ENCODE measurements at places on chromosomes 16 and 17.

GRCh38 chr16:3065069-3065741 lies at the start of gene IL32:
Gene IL32 (plus strand): TSS chr16:3065640. CDS start chr16:3065812, 172 bp downstream.
- DNase-seq = peak; percentile 76

- no peak for DNase-seq
These were observed 9.7 kb upstream of the NKD1 start for GRCh38 chr16:50538411-50539052.

GRCh38 chr17:54482843-54483242 lies 417.8 kb upstream of the TOM1L1 start:
- no peak for DNase-seq

DNA sequence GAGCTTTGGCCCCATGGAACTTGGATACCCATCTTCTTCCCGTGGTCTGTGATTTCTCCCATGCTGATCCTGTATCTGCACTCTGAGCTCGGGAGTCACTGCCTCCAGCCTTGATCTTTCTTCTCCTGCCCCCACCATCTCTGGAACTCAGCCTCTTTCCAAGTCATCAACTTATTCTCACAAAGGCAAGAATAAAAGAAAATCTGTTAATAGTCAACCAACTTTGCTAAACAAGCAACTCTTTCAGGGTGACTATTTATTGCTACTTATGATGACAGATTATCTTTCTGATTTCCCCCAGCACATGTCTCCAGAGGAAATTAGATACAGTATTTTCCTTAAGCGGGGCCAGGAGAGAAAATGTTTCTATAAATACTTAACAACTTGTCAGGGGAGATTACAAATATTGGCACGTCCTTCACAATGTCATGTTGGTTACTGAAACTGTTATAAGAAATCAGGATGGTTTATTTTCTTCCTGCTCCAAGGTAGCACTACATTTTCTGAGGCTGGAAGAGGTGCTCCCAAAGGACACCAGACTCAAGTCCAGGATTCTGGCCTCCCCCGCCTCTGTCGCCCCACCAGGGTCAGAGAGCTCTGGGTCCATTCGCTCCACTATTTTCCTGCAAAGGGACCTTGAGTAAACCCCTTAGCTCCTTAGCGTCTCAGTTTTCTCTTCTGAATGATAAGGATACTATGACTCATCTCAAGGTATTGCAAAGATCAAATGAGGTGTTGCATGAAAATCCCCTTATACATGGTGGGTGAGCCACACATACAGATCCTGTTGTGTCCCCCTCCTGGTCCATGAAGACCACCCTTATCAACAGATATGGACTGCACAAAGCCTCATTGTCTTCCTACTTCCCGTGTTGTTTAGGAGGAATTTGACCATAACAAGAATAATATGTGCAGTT lies 205.2 kb upstream of the WSCD1 start:
- DNase-seq = no peak

DNA sequence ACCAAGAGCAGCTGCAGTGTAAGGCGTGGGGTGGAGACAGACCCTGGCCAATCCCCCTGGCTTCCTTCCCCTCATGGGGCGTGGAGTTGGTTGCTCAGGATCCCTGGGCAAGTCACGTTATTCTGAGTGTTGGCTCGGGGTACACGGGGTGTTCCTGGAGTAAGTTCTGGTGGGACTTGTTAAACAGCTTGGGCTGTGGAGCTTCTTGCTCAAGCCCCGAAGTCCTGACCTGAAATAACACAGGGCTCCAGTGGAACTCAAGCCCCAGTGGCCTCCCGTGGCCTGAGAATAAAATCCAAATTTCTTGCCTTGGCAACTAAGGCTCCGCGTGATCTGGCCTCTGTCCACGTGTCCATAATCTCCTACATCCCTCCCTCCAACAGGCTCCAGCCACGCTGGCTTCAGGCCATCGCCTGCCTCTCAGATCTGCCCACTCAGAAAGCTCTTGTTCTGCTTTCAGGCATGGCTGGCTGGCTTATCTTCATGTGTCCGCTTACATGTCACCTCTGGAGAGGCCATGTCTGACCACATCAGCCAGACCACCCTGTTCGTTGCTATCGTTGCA lies 49.3 kb upstream of the BCO1 start:
- no peak for DNase-seq

GRCh38 chr17:68452724-68453290 lies 4.5 kb downstream of the WIPI1 start:
- DNase-seq = no peak

- DNase-seq = no peak
These were observed 44.1 kb downstream of the RBBP6 start for GRCh38 chr16:24583494-24583893.

- DNase-seq = no peak
These were observed 29.2 kb downstream of the RAP1GAP2 start for GRCh38 chr17:2825253-2825970.

DNA sequence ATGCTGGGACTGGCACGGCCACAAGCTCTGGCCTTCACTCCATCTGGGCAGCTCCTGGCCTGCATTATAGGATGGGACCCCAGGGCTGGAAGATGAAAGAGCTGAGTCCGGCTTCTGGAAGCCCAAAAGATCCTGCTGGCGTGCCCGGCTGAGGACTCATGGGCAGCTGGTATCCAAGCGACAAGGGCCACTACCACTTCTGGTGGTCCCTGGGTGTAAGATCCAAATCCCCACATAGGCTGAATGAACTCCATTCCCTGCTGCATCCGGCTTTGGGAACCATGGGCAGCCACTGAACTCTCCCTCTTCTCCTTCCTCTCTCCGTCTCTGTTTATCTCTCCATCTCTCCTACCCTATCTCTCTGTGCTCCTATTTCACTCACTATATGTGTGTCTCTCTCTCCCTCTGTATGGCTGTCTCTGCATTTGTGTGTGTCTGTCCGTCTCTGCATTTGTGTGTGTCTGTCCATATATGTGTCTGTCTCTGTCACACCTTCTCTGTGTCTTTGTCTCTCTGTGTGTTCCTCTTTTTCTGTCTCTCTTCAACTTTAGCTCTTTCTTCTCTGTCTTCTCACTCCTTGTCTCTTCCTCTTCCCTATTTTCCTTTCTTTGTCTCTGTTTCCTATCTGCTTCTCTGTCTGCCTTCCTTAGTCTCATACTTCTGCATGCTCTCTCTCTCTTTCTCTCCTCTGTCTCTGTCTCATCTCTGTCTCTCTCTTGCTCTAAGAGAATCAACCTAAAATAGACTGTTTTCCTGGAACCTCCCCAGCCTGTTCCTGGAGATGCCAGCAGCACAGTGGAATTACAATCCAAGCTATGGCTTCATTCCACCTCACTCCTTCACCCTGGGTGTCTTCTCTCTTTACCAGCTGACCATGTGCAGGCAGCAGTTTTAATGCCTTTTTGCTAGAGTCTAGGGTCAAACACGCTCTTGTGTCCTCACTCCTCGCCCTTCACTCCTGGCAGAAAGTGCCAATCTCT lies 60.4 kb upstream of the IRX6 start:
- DNase-seq = no peak

DNA sequence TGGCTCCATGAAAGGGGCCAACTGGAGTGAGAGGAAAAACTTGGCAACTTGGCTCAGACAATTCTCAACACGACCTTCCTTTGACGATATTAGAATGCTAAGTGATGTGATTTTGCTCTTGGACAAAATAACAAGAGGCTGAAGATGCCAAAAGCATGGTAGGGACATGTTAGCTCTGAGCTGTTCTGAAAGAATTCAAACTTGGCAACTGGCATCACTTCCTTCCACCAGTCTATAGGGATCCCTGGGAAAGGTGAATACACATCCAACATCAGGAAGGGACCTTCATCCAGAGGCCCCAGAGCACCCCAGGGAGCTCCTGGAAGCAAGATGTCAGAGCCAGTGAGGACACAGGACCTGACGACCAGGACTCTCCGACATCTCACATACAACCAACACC lies 4.3 kb downstream of the KRT37 start:
- no peak for DNase-seq

GRCh38 chr17:17681744-17682292 lies 560 bp downstream of the RAI1 start:
- no peak for DNase-seq

GRCh38 chr17:81196505-81197408 lies 26.0 kb downstream of the CEP131 start:
- no peak for DNase-seq

DNA sequence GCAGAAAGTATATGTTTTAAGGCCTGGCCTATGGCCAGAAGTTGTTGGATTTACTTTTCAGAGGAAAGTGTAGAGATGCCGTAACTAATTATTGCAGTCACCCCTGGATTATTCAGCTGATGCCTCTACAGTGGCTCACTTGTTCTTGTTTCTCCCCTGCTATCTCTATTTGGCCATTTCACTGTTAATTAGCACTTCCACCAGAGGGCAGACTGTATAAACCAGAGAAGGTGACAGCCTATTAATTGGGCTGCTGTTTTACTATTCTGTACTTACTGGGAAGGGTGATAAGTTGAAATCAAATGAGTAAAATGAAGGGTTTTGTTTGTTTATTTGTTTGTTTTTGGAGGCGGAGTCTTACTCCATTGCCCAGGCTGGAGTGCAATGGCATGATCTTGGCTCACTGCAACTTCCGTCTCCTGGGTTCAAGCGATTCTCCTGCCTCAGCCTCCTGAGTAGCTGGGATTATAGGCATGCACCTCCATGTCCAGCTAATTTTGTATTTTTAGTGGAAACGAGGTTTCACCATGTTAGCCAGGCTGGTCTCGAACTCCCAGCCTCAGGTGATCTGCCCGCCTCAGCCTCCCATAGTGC lies 66.0 kb downstream of the CDK12 start:
- DNase-seq = no peak

- DNase-seq = peak; percentile 11
These were observed 16.0 kb downstream of the NDUFAF8 start for GRCh38 chr17:81254955-81255717.

DNA sequence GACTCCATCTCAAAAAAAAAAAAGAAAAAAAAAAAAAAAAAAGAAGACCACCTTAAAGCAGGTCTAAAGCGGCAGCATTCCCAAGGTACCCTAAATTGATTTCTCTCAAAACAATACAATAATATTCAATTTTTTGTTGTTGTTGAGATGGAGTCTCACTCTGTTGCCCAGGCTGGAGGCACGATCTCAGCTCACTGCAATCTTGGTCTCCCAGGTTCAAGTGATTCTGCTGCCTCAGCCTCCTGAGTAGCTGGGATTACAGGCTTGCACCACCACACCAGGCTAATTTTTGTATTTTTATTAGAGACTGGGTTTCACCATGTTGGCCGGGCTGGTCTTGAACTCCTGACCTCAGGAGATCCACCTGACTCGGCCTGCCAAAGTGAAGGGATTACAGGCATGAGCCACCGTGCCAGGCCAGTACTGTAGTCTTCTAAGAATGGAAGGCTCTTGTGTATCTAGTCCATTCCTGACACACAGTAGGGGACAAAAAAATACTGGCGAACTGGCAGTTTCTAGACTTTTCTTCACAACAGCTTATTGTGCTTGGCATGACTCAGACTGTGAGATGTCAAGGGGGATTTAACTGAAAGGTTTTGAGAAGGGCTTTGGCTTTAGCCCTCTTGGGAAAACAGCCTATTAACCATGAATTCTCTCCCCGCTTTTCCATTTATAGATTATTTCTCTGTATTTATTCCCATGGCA lies 17.3 kb downstream of the CDR2 start:
- DNase-seq = no peak

DNA sequence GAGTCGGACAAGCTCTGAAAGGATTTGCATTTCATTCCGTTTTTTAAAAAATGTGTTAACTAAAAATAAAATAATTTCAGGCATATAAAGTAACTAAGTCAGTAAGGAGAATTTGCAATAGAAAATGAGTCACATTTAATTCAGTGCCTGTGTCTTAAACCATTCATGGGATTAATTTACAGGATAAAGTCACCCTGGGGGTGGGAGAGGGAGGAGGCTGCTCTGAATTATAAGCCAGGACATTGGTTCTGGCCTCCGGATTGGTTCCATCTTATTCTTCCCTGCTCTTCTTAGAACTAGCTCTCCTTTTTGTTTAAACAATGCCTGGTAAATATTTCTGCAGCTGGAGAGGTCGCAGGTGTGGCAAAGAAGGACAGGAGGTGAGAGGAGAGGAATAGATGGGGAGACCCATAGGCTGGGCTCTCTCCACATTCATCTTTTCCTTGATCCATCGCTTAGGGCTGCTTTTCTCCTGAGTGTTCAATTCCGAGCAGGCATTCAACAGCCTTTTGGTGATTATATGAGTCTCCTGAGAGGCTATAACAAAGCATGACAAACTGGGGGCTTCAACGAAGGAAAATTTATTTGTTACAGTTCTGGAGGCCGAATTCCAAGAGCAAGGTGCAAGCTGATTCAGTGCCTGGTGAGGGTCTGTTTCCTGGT lies 319.2 kb downstream of the PHKB start:
- DNase-seq = no peak

DNA sequence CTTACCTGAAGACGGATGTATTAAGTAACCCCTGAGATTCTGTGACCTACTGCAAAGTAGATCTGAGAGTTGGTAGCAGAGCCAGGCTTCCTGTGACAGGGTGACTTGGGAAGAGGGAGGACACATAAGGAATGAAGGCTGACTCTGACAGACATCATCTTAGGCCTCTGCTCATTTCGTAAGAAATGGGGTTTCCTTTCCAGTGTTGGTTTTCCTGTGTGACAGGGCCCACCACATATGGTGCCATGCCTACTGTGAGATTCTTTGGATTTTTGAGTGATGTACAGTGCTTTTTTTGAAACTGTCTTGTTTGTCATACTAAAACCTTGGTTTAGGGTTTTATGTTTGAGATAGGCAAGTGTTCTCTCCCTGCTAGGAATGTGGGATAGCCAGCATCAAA lies 12.7 kb downstream of the LIG3 start:
- DNase-seq = no peak

- no peak for DNase-seq
These were observed 2.6 kb downstream of the BAIAP3 start for GRCh38 chr16:1335996-1336395.

GRCh38 chr17:58686980-58687379 lies 4.9 kb downstream of the TEX14 start:
- no peak for DNase-seq

DNA sequence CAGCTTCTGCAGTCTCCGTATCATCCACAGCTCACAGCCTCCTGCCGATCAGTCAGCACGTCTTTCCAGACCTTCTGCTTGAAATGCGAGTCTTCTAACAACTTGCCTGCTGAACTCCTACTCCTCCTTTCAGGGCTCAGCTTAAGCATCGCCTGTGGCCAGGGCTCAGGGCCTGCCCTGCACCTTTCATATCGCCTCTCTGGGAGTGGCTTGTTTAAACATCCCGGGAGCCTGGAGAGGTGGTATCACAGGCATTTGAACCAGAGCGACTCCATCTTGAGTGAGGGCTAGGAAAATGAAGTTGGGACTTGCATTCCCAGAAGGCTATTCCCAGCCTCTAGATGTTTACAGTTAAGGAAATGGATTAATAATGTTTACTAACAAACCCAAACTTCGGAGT lies 13.9 kb upstream of the CYB561 start:
- no peak for DNase-seq

- no peak for DNase-seq
These were observed 740 bp upstream of the CMIP start for GRCh38 chr16:81443688-81444447.

GRCh38 chr17:57561072-57561861 lies 183.8 kb downstream of the CCDC182 start:
- no peak for DNase-seq

- no peak for DNase-seq
These were observed 2.4 kb upstream of the SLC47A2 start for GRCh38 chr17:19718613-19719354.

GRCh38 chr17:62801553-62802114 lies 6.5 kb downstream of the MARCHF10 start:
- no peak for DNase-seq

Measured in amniotic stem cell (primary cell).